Transverse colon (tissue), 4 donors: ENCODE measurements at places on chromosomes 7 and 10. TPM values are rescaled to one million over a fixed set of nuclear protein-coding genes. Genes with fewer than 3 reads are reported as not detected.
A peak's percentile ranks its signal among the peaks of the same experiment; 100 is the strongest.

- H3K36me3 ChIP-seq, result peaks cover 1% of the 10 kb centered on the region
- no peak overlapping the region for H3K27ac ChIP-seq
- H3K4me1 ChIP-seq, result no peaks in the 10 kb centered on the region
- no peak for DNase-seq
- no peak overlapping the region for H3K4me3 ChIP-seq
Observed at GRCh38 chr10:38043516-38043915, 33.0 kb downstream of the ZNF33A start.

DNA sequence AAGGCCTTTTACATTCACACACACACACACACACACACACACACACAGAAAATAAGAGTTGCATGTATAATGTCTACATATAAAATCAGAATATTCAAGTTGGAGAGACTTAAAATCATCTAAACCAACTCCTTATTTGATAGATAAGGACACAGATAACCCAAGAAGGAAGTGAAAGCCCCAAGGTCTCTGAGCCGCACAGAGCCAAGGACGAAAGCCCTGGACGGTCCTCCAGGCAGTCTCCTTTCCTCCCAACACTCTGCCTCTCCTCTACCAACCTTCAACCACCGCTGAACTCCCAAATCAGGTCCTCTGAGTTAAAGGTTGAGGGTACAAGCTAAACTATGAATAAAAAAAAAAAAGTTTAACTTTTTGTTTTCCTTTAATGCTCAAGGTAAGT lies 28.2 kb downstream of the UBE2H start:
- peaks cover 16% of the 10 kb centered on the region for H3K4me1 ChIP-seq
- DNase-seq, result no peak
- no peaks in the 10 kb centered on the region for H3K27me3 ChIP-seq
- H3K27ac ChIP-seq, result peak overlapping the region; percentile 41
- no peak overlapping the region for H3K4me3 ChIP-seq
- H3K36me3 ChIP-seq, result no peaks in the 10 kb centered on the region

AOAH gene
- 82.8 TPM for total RNA-seq

DNA sequence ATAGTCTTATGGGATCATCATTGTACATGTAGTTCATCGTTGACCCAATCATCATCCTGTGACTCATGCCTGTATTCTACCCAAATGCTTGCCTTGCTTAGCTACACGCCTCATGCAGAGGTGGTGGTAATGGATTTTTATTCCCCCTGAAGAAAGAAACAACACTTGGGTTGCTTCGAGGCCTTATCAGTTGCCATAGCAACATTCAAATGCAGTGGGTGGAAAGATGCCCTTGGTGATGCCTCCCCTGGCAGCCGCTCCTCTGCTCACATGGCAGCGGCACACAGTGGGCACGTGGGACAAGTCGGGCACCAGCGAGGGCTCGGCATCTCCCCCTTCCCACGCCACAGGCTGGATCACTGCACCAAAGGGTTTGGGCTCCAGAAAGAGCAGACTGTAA lies 54.0 kb upstream of the NMT2 start:
- no peaks in the 10 kb centered on the region for H3K4me1 ChIP-seq
- DNase-seq, result no peak
- H3K27ac ChIP-seq, result no peak overlapping the region
- H3K36me3 ChIP-seq, result no peaks in the 10 kb centered on the region
- H3K4me3 ChIP-seq, result no peak overlapping the region
- H3K27me3 ChIP-seq, result no peaks in the 10 kb centered on the region

- DNase-seq, result no peak
- no peak overlapping the region for H3K27ac ChIP-seq
- H3K36me3 ChIP-seq, result peaks cover 26% of the 10 kb centered on the region
- no peak overlapping the region for H3K4me3 ChIP-seq
- H3K27me3 ChIP-seq, result no peaks in the 10 kb centered on the region
Observed at GRCh38 chr10:97454330-97455036, 8.5 kb downstream of the ZDHHC16 start.

DNA sequence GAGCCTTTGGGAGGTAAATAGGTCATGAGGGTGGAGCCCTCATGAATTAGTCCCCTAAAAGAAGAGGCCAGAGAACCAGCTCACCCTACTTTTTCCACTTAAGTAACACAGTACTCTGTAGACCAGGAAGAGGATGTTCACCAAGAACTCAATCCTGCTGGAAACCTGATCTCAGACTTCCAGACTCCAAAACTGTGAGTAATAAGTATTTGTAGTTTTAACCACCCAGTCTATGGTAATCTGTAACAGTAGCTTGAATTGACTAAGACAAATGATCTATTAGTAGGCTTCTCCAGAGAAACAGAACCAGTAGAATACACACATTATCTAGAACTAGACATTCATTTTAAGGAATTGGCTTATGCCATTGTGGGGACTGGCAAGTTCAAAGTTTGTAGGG lies 51.5 kb downstream of the ANKMY2 start:
- no peaks in the 10 kb centered on the region for H3K27me3 ChIP-seq
- H3K27ac ChIP-seq, result no peak overlapping the region
- H3K36me3 ChIP-seq, result no peaks in the 10 kb centered on the region
- H3K4me1 ChIP-seq, result no peaks in the 10 kb centered on the region

WASHC2C gene
- total RNA-seq, result 62.7 TPM

GRCh38 chr7:90749774-90750173 lies 153.7 kb downstream of the CDK14 start:
- H3K27me3 ChIP-seq, result no peaks in the 10 kb centered on the region
- no peak overlapping the region for H3K27ac ChIP-seq
- H3K4me3 ChIP-seq, result no peak overlapping the region
- no peaks in the 10 kb centered on the region for H3K36me3 ChIP-seq

DNA sequence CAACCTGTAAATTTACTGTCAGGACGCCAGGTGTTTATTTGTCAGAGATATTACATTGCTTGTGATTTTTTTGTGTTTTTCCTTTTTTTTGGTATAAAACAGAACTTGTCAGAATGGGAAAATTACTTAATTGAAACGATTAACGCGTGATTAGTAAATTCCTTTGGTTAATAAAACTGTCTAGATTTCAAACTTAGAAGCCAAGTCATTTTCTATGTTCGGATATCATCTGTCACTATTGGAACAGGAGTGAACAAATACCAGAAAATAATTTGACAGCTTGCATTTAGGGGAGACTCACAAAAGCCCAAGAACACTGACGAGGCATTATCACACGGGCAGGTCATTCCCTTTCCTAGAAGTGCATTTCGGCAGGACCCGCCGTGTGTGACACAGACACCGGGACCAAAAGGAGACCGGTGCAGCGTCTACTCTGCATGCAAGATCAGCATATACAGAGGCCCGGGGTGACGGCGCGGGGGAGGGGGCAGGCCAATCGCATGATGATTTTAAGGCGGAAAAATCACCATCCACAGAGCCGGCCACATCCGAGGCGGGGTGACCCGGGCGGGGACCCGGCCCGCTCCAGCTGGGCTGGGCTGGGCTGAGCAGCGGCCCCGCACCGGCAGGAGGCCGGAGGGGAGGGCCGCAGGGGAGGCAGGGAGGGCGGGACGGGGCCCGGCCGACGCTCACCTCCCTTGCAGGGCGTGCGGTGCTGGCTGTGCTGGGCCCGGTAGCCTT lies 841 bp downstream of the GLUD1 start:
- peak overlapping the region; percentile 74 for H3K4me3 ChIP-seq
- peak overlapping the region; percentile 99 for H3K27ac ChIP-seq
- peaks cover 57% of the 10 kb centered on the region for H3K4me1 ChIP-seq
- no peaks in the 10 kb centered on the region for H3K27me3 ChIP-seq

GRCh38 chr10:69453795-69454194 lies 2.5 kb downstream of the TSPAN15 start:
- H3K4me1 ChIP-seq, result peaks cover 87% of the 10 kb centered on the region
- no peak overlapping the region for H3K4me3 ChIP-seq
- H3K36me3 ChIP-seq, result no peaks in the 10 kb centered on the region

DNA sequence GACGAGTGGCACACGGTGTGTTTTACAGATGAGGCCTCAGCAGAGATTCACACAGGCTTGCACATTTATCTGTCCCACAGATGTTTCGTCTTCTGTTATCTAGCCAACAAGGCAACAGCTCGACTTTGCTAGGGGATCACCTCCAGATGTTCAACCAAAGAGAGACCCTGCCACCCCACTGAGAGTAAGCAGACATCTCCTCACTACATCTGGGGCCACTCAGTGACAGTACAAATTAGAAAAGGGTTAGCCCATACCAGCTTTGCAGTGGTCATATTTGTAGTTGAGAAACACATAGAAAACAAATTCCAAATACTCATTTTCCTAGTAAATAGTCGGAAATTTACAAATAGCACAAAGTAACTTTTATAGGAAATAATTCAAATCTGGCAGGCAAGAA lies 164.2 kb downstream of the HDAC9 start:
- no peaks in the 10 kb centered on the region for H3K36me3 ChIP-seq
- no peak overlapping the region for H3K4me3 ChIP-seq
- H3K27me3 ChIP-seq, result no peaks in the 10 kb centered on the region
- no peak overlapping the region for H3K27ac ChIP-seq
- H3K4me1 ChIP-seq, result no peaks in the 10 kb centered on the region

GRCh38 chr7:136940917-136941316 lies 72.5 kb downstream of the CHRM2 start:
- no peak for DNase-seq
- no peak overlapping the region for H3K4me3 ChIP-seq
- no peaks in the 10 kb centered on the region for H3K4me1 ChIP-seq
- H3K36me3 ChIP-seq, result no peaks in the 10 kb centered on the region
- no peak overlapping the region for H3K27ac ChIP-seq

REEP3 gene
- 48.0 TPM for total RNA-seq

DNA sequence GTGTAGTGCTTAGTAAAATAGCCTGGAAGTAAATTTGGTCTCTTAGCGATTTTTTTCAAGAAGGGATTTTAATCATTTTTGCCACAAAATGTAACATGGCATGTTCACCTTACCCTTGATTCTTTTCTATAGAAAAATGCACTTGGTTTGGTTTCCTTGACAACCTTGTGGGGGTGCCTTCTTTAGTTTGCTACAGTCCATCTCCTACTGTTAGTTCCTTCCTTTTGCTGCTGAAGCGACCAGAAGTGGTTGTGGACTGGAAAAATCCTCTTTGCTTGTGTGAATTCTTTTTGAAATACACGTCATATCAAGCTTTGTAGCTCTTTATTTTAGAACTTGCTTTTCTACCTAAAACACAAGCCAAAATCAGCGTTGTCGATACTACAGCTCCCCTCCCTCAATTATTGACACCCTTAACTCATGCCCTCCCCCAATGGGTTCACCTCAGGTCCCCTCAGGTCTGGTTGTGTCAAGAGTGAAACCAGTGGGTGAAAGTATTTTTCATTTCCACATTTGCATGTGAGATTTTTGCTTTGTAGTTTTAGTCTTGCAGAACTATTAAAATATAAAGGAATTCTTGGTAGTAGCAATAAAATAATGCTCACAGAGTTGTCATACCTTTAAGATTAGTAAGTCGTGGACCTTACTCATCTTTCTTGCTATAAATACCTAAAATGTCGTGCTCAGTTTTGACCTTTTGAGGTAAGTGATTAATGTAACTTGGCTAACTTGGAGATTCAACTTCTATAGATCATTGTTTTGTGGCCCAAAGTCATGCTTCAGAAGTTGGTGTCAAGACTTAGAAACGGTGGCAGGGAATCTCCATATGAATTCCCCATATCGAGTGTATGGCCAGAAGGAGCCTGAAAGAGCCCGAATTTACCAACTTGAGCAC lies 1.5 kb downstream of the ACTR3B start:
- no peak for DNase-seq
- H3K27ac ChIP-seq, result no peak overlapping the region
- H3K4me3 ChIP-seq, result no peak overlapping the region
- no peaks in the 10 kb centered on the region for H3K27me3 ChIP-seq

- H3K27ac ChIP-seq, result peak overlapping the region; percentile 67
- no peaks in the 10 kb centered on the region for H3K36me3 ChIP-seq
- peaks cover 8% of the 10 kb centered on the region for H3K4me1 ChIP-seq
- DNase-seq, result no peak
Observed at GRCh38 chr10:28806951-28807759, 129.8 kb downstream of the BAMBI start.

DNA sequence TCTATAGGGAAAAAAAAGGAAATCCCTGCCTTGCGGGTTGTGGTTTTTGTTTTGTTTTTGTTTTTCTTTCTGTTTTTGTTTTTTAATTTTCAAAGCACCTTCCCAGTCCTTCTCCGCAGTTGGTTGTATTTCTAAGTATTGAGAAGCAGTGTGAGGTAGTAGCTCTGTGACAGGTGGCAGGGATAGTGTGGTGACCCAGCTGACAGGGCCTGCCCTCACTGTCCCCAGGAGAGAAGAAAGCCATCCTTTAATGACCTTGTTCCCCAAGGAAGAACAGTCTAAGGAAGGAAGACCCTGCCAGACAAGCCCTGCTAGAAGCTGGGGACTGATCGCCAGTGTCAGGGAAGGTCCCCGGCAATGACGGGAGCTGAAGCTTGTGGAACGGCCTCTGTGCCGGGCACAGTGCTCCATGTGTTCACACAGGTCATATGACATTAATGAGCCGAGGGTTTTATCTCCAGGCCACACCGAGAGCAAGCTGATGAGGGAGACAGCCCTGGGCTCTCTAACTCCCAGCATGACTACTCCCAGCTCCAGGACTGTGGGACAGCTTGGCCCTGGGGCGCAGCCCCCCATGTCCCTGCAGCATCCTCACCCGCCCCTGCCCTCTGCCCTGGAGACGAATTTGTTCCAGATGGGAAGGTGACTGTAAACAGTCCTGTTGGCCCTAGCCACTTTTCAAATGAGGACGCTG lies 69.0 kb upstream of the LRRC18 start:
- H3K4me1 ChIP-seq, result no peaks in the 10 kb centered on the region
- no peaks in the 10 kb centered on the region for H3K36me3 ChIP-seq
- no peaks in the 10 kb centered on the region for H3K27me3 ChIP-seq

DNA sequence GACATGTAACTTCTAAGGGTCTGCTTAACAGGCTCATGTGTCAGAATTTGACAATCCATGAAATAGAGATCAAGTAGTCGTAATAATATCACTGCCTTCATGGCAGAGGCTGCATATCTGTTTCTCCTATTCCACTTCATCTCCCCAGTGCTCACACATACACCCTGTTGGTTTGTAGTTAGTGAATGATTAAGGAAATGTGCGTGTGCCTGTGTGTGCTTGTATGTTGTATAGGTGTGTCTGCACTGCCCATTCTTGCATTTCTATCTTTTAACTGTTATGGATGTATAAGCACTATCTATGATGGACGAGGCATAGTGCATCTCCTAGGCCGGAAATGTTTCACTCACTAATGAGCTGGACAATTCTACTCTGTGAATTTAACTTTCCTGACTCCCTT lies 985.2 kb downstream of the LRMDA start:
- no peaks in the 10 kb centered on the region for H3K27me3 ChIP-seq
- H3K4me1 ChIP-seq, result peaks cover 17% of the 10 kb centered on the region

MYL10 gene
- total RNA-seq, result not detected

UNC5B gene
- total RNA-seq, result 12.3 TPM

GRCh38 chr7:157023589-157023905 lies 13.1 kb upstream of the MNX1 start:
- no peaks in the 10 kb centered on the region for H3K36me3 ChIP-seq
- DNase-seq, result no peak
- H3K4me3 ChIP-seq, result no peak overlapping the region
- H3K27ac ChIP-seq, result no peak overlapping the region

- H3K36me3 ChIP-seq, result no peaks in the 10 kb centered on the region
- H3K4me1 ChIP-seq, result no peaks in the 10 kb centered on the region
- H3K4me3 ChIP-seq, result no peak overlapping the region
- no peaks in the 10 kb centered on the region for H3K27me3 ChIP-seq
- no peak overlapping the region for H3K27ac ChIP-seq
Observed at GRCh38 chr10:61464461-61465170, 11.4 kb upstream of the TMEM26 start.

ZNF239 gene
- 8.2 TPM for total RNA-seq

NEUROD6 gene
- total RNA-seq, result not detected

- H3K4me1 ChIP-seq, result no peaks in the 10 kb centered on the region
- no peak for DNase-seq
- H3K27me3 ChIP-seq, result no peaks in the 10 kb centered on the region
- H3K4me3 ChIP-seq, result no peak overlapping the region
- H3K27ac ChIP-seq, result no peak overlapping the region
Observed at GRCh38 chr7:148304083-148304335, 286.6 kb upstream of the C7orf33 start.
